ENCODE measurements at places on chromosomes 1 and 21.

DNA sequence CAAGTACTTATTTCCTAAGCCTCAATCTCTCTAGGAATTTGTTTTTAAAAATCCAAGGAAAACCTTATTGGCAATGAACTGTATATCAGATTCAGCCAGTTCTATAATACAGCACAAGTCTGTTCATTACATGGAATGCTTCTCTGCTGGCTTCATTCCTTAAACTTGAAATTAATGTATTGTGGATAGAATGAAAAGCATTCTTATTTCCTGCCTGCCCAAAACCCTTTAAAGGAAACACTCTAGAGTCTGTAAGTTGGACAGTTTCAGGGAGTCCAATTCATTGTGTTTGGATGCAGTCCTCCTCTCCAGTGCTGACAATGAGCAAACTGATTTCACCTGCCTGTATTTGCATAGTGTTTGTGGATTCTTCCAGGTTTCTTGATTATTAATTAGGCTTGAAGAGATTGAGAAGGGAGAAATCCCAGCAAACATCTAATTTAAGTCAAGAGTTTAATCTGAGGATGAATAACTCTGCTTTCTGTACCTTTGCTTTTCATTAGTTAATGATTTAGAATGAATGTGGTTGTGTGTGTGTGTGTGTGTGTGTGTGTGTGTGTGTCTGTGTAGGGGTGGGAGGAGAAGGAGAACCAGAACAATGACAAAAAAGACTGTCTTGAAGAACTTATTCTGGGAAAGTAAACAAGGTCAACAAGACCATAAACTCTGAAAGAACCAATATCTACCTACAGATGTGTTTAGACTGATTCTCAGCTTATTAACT lies 61.2 kb downstream of the CACHD1 start:
- no peak for DNase-seq

GRCh38 chr1:228721407-228721806 lies 13.9 kb upstream of the RHOU start:
- no peak for DNase-seq

GRCh38 chr1:5658340-5659316 lies 333.6 kb downstream of the NPHP4 start:
- DNase-seq: no peak

GRCh38 chr1:41580520-41581172 lies 96.2 kb upstream of the EDN2 start:
- no peak for DNase-seq

GRCh38 chr21:42931560-42932235 lies 6.3 kb upstream of the ERVH48-1 start:
- no peak for DNase-seq

- no peak for DNase-seq
These were observed 23.1 kb upstream of the RSPO1 start for GRCh38 chr1:37657620-37658412.
